ENCODE measurements at places on chromosomes 5 and 9. TPM values are rescaled to one million over a fixed set of nuclear protein-coding genes. Genes with fewer than 3 reads are reported as not detected.

Gene CCDC112
- total RNA-seq = 4.7 TPM

- no peak for DNase-seq
These were observed 66.5 kb downstream of the TEX10 start for GRCh38 chr9:100286257-100286656.

GRCh38 chr5:117504305-117504704 is 929.7 kb upstream of the SEMA6A start:
- no peak for DNase-seq

GRCh38 chr9:36980148-36980974 is 53.7 kb downstream of the PAX5 start:
- DNase-seq = peak; percentile 5

DNA sequence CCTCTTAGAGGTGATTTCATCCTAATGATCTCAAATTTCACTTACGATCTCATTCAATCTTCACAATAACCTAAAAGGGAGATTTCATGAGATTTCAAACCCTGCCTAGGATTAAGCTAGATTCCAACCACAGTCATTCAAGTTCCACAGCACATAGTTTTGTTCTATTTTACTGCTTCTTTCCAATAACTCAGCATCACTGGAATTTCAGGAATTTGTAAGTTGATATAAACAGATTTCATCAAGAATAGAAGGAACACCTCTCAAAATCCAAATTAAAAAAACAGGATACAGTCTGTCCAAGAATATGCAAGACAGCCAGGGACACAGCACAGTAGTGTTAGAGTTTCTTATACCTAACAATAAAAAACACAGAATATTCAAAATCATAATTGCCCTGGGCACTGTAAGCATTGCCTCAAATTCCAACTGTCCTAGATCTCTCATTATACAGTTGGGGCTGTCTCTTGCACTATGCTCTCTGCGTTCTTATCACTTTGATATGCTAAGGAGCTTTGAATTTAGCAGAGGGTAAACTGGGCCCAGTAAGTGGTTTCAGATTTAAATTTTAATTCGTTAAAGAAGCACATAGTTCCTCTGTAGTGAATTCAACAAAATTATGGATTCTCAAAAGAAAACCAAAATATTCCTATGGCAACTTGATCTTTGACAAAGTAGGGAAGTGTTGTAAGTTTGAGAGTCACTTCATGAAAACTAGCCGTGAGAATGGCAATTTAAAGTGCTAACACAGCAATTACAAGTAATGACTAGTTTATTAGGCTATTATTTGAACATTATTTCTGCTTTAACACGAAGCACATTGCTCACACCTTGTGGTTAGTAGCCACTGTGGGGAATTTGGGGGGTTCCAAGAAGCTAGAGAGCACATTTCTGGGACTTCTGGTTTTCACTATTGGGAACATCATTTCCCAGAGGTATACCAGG is 478.6 kb upstream of the C9orf72 start:
- DNase-seq = no peak

DNA sequence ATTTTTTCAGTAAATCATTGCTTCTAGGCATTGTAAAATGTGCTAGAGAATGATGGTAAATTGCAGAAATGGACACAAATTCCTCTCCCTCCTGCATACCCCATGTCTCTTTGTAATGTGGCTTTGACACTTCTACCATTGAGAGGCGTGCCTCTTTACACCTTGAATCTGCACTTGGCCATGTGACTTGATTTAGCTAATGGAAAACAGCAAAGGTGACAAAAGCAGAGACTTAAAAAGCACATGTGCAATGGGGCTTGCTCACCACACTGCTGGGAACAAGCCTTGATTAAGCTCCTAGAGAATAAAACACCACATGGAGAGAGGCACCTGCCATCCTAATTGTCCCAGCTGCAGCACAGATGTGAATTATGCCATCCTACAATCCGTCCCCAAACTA is 69.9 kb upstream of the NAA35 start:
- DNase-seq = no peak

GRCh38 chr5:71573591-71573990 is 13.5 kb upstream of the MCCC2 start:
- peak; percentile 14 for DNase-seq

DNA sequence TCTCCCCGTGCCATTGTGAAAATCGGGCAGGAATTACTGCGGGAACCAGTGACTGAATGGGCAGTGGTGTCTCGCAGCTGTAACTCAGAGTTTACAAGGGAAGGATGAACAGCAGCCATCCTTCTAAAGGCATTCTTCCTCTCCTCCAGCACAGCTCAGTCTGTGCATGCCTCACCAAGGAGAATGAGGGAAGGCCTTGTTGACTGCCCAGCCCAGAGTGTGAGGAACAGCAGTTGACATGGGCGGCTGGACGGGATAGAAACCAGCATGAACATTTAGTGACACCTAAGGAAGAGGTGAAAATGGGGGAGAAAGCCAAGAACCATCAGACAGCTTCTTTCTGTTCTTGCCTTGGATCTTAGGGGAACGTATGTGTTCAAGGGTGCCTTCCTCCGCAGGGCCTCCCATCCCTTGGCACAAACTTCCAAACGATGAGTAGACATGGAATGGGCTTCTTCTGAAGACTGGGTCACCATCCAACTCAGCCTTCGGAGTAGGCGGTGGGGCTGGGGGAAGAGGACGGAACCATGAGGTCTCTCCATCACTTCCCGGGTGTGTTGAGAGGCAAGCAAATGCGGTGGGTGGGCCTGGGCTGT is 887 bp upstream of the PDE8B start:
- no peak for DNase-seq
